Germinal center (tissue), 1 donor: ENCODE measurements at places on chromosomes 7 and 10.
A peak's percentile ranks its signal among the peaks of the same experiment; 100 is the strongest.

DNA sequence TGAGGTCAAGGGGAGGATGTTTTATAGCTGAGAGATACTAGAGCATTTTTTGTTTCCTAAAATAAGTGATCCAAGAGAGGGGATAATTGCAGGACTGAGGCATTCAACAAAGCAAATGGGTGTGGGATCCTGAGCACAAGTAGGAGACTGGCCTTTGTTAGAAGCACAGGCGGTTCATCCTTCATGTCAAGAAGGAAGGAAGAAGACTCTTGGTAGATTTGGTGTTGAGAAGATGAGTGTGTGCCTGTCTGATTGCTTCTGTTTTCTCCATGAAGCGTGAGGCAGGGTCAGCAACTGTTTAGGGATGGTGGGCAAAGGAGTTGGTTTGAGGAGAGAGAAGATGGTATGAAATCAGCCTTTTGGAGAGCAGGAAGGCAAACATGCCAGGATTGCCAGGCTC, 27.6 kb downstream of the STRIP2 start:
- DNase-seq, result no peak

DNA sequence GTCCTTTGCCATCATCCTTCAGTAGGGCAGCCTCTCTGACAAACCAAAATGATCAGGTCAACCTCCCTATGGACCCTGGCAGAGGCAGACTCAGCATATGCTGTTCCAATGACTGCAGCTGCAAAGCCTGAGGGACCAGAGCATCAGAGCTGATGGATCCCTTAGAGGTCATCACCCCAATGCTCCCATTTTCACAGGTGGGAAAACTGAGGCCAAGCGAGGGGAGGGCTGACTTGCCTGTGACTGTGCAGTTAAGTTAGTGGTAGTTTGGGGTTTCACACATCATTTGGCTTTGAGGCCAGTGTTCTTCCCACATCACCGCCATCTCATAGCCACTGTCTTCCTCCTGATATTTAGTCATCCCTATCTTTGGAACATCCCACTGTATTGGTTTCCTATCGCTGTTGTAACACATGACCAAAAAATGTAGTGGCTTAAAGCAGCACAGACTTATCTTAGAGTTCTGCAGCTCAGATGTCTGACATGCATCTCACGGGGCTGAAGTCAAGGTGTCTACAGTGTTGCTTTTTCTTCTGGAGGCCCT, 69.3 kb upstream of the PDZD8 start:
- DNase-seq, result no peak

GRCh38 chr7:38685851-38686250, 54.7 kb upstream of the AMPH start:
- no peak for DNase-seq

DNA sequence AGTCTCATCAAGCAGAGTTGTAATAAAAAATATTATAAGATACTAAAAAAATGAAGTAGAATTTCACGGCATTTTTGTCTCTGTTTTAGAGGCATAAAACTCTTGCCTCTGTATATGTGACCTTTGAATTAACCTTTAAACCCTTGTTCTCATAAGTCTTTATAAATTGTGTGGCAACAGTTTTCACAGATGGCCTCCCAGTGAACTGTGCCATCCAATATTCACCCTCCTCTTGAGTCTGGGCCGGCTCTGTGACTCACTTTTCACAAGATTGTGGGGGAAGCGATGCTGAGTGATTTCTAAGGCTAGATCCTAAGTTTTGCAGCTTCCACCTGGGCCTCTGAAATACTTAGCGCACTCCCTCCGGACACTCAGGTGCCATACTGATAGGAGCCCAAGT, 4.6 kb upstream of the USP6NL start:
- no peak for DNase-seq

GRCh38 chr7:99258501-99258900, 14.1 kb upstream of the MYH16 start:
- DNase-seq, result no peak

- no peak for DNase-seq
Measured at GRCh38 chr10:129628823-129629222, 161.8 kb downstream of the MGMT start.

DNA sequence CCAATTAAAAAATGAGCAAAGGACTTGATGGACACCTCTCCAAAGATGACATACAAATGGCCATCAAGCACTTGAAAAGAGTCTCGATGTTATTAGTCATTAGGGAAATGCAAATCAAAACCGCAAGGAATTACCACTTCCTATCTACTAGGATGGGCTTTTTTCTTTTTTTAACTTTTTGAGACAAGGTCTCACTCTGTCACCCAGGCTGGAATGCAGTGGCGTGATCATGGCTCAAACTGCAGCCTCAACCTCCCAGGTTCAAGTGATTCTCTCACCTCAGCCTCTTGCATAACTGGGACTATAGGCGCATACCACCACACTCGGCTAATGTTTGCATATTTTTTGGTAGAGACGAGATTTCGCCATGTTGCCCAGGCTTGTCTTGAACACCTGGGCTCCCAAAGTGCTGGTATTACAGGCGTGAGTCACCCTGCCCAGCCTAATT, 13.6 kb downstream of the NKX1-2 start:
- DNase-seq, result no peak

GRCh38 chr10:23157691-23158369, 34.3 kb upstream of the PTF1A start:
- peak; percentile 50 for DNase-seq

DNA sequence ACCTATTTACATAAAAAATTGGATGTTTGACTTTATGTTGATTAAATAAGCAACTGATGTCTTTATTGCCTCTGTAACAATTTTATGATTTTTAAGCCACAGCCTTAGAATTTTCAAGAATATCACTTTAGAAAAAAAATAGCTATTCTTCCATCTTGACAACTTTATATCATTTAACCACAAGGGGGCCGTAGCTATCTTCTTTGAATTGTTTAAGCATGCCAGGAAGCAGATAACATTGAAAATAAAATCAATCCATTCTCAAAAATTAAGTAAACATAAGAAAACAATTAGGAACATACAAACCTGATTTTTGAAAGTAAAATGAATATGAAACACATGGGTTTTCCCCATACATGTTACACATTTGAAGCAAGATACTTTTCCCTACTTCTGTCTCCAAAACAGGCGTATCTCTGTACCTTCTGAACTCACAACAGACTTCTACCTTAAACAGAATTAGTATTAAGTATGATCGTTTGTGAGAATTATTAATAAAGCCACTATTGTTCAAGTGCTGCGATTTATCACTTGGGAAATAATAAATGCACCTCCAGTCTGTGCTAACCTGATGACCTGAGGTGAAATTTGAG, 209.0 kb downstream of the CACNA2D1 start:
- DNase-seq, result no peak

- DNase-seq, result no peak
Measured at GRCh38 chr7:21617513-21617912, 74.7 kb downstream of the DNAH11 start.

DNA sequence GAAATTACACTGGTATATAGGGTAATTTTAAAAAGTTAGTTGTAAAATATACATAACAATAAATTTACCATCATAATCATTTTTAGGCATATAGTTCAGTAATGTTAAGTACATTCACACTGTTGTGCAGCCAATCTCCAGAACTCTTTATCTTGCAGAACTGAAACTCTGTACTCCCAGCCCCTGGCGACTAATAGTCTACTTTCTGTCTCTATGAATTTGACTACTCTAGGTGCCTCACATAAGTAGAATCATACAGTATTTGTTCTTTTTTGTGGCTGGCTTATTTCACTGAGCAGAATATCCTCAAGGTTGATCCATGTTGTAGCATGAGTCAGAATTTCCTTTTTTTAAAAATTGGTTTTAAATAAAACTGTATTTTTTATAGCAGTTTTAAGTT, 41.4 kb downstream of the NRF1 start:
- DNase-seq, result no peak

GRCh38 chr10:1202343-1202742, 146.2 kb downstream of the WDR37 start:
- DNase-seq, result no peak

GRCh38 chr7:106047818-106048705, 64.0 kb downstream of the SYPL1 start:
- DNase-seq, result no peak

DNA sequence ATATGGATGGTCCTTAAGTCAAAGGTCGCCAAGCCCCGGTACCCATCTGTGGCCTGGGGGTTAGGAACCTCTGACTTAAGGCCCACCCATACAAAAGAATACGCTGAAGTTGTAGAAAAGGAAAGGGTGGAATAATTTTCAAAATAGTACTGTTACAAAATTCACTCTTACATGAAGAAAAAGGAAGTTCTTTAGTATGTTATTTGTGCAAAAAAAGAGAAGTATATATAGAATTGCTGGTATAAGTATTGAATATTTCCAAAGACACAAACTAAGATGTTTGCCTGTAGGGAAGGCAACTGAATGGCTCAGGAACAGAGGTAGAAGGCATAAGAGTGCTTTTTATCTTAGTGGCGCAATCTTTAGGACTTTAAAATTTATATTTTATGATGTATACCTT, 78.7 kb downstream of the PRLHR start:
- DNase-seq, result no peak

GRCh38 chr10:99395750-99396445, 34.5 kb downstream of the GOT1 start:
- no peak for DNase-seq

DNA sequence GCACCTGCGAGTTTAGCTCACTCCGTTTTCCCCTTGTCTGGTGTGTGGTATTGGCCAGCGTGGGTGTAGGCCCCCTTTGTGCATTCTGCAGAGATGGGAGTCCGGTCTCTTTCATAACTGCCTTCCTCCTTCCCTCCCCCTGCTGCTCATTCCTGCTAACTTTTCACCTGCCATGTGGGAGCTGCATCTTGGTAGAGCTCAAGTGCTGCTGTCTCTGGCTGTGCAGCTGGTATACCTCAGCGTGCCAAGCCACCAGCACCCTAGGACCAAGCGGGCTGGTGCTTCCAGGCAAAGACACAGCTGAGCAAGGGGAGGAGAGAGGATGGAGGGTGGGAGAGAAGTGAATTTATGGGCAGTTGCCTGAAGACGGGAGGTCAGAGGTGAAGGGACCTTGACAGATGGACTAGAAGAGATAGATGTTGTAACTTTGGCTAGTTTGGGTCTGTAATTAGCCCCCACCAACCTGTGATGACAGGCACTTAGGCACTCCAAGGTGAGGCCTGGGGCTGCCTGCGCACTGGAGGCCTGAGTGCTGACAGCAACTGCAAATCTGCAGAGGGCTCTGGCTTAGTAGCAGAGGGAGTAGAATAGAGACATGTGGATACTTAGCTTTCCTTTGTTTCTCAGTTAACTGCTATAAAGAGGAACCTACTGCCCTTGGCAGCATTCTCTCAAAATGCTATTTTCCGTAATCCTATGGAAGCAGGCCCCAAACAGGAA, 148.8 kb upstream of the AGK start:
- no peak for DNase-seq

DNA sequence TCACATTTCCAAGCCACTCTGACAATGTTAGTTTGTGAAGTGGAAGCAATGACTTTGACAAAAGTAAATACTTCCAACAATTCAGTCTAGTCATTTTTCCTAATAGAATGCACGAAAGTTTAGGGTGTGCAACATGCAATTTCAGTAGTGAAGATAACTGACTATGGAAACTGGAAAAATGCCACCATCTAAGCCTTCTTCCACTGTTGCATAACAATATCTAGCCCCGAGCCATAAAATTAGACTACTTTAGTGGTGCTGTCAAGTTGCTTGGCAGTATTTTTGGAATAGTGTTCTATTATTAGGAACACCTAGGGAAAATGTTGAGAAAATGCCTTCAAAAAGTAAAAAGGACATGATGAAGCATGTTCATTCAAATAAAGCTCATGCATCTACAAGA, 17.9 kb downstream of the SEMA3A start:
- DNase-seq, result no peak

DNA sequence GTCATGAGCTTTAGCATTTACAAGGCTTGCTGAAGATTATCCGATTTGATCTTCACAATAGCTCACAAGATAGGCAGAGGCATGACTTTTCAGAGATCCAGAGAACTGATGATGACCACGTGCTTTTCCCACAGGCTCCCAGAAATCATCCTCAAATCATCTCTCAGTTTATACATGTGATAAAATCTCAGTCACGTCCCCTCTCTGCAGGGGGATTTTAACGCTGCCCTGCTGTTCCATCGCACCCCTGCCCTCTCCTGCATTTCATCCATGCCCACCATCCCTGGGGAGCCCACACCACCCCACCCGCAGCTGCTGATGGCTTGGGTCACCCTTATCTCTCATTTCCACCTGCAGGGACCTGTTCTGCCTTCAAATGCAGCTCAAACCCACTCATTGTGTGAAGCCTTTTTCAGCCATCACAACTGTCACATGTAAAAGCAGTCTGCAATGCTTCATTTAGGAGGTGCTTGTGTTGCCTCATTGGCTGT, 141.8 kb downstream of the DIP2C start:
- DNase-seq, result no peak
